ENCODE measurements at places on chromosomes 5 and 9.

DNA sequence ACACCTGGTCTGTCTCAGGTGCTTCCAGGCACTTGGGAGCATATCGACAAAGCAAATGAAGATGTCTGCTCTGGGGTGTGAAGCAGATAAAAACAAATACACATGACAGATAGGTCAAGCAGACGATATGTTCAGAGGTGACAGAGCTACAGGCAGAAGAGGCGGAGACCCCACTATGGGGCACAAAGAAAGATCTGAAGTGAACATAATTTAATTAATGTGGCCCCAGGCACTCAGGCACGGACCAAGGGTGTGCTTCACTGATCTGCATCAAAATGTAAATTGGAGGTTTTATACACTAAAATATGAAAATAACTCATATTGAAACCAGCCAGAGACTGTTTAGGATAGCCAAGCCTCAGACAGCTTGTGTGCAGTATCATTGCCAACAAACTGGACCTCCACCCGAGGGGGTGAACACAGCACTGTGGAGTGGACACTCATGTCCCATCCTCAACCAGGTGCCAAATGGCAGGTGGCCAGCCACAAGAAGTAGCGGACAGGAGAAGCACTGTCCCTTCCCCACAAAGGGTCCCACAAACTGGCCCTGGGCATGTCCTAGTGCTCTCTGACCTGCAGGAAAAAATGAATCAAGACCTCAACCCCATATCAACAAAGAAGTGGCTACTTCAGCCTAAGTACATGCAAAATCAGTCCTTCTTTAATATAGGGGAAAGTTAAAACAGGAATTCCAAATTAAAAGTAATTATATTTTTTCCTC lies 29.2 kb downstream of the ROR2 start:
- DNase-seq = no peak

DNA sequence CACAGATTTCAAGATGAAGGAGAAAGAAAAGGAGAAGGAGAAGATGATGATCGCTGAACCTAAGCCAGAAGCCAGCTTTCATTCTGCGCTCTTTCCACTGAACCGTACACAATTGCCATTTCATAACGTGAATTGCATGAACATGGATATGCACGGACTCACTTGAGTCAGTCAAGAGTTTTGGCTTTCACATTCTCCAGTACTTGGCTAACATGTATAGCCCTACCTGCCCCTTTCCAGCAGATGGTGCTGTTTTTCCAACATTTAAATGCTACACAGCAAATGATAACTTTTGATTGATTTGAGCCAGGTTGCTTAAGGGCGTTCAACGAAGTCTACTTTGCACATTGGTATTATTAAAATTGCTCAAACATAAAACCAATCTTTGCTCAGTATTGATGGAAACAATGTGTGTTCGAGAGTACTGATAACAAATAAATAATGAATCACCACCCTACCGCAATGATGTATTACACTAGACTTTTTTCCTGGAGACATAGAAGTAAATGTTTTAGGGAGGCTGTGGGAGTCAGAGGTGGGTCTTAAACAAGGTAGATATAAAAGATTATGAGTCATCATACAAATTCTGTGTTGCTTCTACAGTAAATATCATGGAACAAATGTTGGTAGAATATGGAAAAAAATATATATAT lies 196.4 kb downstream of the TRPM3 start:
- DNase-seq = no peak

DNA sequence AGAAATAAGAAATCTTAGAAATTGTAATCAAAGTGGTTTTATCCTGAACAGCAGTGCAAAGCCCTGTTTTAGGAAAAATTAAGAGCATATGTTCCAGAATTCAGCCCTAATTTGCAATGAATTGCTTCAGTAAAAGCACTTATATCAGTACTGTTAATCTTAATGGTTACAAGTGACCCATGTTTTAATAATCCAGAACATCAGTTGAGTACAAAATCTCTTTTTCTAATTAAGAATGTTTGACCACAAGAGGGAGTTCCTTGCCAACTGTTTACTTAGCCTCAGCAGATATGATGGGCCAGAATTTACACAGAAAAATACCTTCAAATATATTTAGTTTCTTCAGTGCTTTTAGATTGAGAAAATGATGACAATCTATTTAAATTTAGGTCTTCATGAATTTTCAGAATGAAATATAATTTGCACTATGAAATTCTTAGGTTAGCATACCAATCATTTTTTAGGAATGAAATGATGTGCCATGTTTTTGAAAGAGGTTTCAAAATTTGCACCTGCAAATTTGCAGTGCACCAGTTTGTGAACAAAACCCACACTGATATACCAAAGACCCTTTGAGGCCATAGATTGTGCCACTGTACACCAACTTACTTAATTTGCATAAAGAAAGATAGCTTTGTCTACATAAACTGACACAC lies 926.3 kb upstream of the ARRDC3 start:
- DNase-seq = no peak

GRCh38 chr5:144691936-144692335 lies 521.3 kb downstream of the KCTD16 start:
- no peak for DNase-seq

GRCh38 chr9:126781186-126782052 lies 23.4 kb upstream of the ZBTB43 start:
- peak; percentile 81 for DNase-seq

DNA sequence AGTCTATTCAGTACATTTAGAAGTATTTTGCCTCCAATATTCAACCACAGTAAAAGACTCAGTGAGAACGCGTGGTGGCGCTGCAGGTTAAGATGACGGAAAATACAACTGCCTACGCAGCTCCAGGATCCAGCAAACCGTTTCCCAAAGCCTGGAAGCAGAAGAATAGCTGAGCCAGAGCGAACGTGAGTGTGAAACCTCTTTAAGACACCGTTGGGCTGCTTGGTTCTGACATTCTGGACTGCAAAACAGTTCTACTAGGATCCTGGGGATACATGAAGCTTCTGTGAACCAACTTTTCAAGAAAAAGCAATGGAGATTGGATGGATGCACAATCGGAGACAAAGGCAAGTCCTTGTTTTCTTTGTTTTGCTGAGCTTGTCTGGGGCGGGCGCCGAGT lies at the start of gene PCDHB16:
TSS of gene PCDHB16 (plus strand) at position 140 of the 400 bp plus-strand sequence. CDS start at position 313, 173 bp downstream.
- no peak for DNase-seq

GRCh38 chr9:133121915-133122550 lies 993 bp upstream of the RALGDS start:
- no peak for DNase-seq

GRCh38 chr9:136726631-136727191 lies 14.3 kb downstream of the DIPK1B start:
- no peak for DNase-seq

DNA sequence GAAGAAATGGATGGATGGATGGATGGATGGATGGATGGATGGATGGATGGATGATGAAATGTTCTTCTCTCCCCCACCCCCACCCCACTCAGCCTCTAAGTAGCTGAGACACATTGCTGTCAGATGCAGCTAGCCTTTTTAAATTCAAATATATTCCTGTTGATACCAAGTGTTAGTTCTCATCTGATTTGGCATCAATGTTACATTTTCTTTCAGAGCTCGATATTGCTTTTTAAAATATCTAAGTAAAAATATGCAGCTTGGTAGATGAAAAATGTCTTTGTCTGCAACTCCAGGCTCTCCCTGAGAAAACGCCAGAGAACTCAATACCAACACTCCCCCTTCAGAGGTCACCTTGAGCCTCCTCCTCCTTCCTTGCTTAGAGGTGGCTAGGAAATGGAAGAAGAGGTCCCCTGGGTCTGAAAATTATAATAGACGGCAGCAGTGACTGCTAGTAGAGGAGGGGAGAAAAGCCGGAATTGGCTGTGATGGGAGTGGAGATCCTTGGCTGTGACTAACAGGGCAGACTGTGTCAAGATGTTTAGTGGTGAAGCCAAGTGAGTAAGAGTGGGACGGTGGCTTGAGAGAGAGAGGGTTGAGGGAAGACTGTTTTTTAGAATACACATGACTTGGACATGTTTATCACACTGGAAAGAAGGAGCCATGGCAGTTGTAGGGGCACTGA lies 156.0 kb downstream of the ZNF462 start:
- no peak for DNase-seq

GRCh38 chr5:56631719-56632118 lies 183.6 kb upstream of the MAP3K1 start:
- DNase-seq = no peak

DNA sequence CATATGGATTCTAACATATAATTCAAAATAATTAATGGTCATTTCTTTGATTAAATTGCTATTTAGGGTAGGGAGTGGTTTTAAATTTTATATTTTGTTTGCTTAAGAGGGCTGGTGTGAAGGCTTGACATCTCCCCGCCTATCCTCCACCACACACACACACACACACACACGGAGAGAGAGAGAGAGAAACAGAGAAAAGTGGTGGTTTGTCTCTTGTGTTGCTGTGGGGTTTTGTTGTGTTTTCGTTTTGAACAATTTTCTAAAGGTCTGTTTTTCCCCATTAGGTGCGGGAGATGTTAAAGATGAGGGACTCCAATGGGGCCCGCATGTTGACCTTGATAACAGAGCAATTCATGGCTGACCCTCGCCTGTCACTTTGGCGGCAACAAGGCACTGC lies 161.9 kb downstream of the ZSWIM6 start:
- no peak for DNase-seq

- DNase-seq = no peak
Observed at GRCh38 chr9:137552022-137552768, 516 bp downstream of the MRPL41 start.

GRCh38 chr5:106639488-106639887 lies 1031.2 kb downstream of the EFNA5 start:
- DNase-seq = no peak

GRCh38 chr9:136674786-136675349 lies 12.2 kb downstream of the EGFL7 start:
- no peak for DNase-seq

GRCh38 chr9:83199240-83199639 lies 136.3 kb upstream of the RASEF start:
- DNase-seq = no peak

DNA sequence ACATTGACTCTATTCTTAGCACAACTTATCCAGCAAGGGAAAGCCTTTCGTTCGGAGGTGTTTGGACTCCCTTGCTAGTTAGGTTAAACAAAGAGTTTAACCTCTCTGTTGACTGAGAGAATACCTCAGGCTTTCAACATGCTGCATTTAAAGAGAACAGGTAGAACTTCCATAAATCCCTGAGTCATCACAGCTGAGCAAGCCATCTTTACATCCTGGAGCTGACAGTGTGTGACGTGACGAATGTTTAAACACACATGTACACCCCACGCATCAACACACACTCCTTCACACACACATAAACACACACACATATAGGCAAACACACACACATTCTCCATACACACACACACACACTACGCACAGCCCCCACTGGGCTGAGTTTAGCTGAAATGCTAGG lies 152.8 kb downstream of the ADAMTS12 start:
- DNase-seq = no peak

GRCh38 chr5:115467628-115468027 lies 76.9 kb downstream of the FEM1C start:
- no peak for DNase-seq

DNA sequence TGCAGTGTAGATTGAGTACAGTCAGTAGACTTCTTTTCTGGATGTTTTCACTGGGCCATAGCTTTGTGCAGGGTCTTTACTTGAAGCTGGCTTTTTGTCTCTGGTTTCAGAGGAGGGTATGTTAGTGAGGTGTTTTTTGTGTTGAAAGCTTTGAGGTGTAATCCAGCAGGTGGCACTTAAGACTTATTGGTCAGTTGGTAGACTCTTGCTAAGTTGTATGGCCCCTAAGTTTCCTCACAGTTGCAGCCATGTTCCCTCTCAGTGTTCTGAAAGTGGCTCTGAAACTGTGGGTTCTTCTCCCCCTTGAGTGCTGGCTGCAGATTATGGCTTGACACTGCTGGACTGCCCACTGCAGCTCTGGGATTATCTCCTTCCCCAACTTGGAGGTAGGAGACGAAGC lies 55.7 kb upstream of the SLC44A1 start:
- no peak for DNase-seq

- DNase-seq = no peak
Observed at GRCh38 chr9:96086936-96087571, 211.6 kb downstream of the ERCC6L2 start.

- DNase-seq = no peak
Observed at GRCh38 chr9:18866121-18866831, 166.7 kb downstream of the SAXO1 start.

DNA sequence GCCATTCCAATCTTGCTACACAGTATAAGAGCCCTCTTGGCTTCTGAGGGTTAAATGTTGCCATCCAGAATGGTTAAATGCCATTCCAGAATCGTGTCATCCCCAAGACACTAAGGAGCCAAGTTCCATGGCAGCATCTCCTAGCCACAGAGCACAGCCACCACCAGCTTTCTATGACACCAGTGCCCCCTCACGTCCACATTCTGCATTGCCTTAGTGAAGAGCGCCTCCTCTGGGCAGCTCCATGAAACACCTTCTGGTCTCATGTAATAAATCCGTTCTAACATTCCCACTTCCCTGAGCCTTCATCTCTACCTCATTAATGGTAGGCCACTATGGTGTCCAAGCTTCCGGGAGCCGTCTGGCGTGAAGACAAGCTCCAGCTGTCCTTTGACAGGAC lies 12.4 kb downstream of the CBY3 start:
- DNase-seq = no peak

GRCh38 chr5:167785901-167786300 lies 505.5 kb upstream of the WWC1 start:
- no peak for DNase-seq

- no peak for DNase-seq
Observed at GRCh38 chr5:121797681-121798518, 53.8 kb upstream of the FTMT start.

DNA sequence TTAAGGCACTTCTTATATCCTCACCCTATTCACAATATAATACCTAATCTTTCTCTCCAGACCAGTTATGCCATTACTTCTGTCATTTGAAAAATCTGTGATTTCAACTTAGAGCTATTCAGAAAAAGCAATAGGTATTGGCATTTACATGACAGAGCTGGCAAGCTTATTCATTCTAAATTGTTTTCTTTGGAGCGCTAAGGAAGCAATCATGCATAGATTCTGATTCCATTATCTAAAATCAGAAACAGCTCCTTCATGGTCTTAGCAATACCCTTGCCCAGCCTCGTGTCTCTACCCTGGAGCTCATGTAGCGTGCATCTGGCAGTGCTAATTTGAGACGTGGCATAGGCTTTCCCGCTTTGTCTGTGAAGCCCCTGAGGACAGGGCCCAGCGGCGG lies 4.5 kb downstream of the SLC1A1 start:
- no peak for DNase-seq

DNA sequence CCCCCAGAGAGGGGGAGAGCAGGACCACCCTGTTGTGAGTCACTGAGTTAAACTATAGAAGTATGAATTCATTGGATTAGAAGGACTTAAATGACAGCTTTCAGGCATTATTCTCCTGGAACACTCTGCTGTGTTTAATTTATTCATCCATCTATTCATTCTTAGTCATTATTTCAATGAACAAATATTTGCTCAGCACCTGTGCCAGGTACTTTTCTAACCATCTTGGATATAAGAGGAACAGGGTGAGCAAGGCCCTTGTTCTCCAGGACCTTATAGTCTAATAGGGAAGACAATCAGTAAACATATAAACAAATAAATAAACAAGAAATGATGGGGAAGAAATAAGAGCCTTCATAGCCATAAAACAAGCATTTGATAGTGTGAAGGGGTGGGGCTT lies 483.9 kb upstream of the BRINP1 start:
- no peak for DNase-seq

- DNase-seq = no peak
Observed at GRCh38 chr5:177370488-177371119, 12.9 kb downstream of the RGS14 start.

GRCh38 chr9:77793849-77794248 lies 145.7 kb upstream of the GNA14 start:
- no peak for DNase-seq

All from stimulated activated CD8-positive, alpha-beta memory T cell treated with anti-CD3 and anti-CD28 coated beads, Interleukin-4, amount 100 ng/mL, for 1 hour (primary cell).